T-helper 22 cell (primary cell): ENCODE measurements at places on chromosomes 3 and 15.

GRCh38 chr15:71542836-71543235, 267.5 kb upstream of the NR2E3 start:
- DNase-seq, result no peak

DNA sequence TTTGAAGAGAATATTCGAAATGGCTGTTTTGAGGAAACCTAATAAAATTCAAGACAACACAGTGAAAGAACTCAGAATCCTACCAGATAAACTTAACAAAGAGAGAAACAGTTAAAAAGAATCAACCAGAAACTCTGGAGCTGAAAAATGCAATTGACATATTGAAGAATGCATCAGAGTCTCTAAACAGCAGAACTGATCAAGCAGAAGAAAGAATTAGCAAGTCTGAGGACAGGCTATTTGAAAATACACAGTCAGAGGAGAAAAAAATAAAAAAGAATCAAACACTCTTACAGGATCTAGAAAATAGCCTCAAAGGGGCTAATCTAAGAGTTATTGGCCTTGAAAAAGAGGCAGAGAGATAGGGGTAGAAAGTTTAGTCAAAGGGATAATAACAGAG, 13.5 kb downstream of the C3orf33 start:
- no peak for DNase-seq

- DNase-seq, result no peak
Measured at GRCh38 chr3:128285967-128286321, 132.7 kb downstream of the EEFSEC start.

GRCh38 chr3:4994823-4995499, 15.7 kb downstream of the BHLHE40 start:
- DNase-seq, result no peak

GRCh38 chr3:188220097-188220788, 66.3 kb downstream of the LPP start:
- DNase-seq, result no peak
